ENCODE measurements at places on chromosomes 4 and X.

- no peak for DNase-seq
These were observed 65.1 kb upstream of the CCDC160 start for GRCh38 chrX:134171661-134172587.

- DNase-seq, result no peak
These were observed 144.7 kb downstream of the NAA11 start for GRCh38 chr4:79181190-79181589.

DNA sequence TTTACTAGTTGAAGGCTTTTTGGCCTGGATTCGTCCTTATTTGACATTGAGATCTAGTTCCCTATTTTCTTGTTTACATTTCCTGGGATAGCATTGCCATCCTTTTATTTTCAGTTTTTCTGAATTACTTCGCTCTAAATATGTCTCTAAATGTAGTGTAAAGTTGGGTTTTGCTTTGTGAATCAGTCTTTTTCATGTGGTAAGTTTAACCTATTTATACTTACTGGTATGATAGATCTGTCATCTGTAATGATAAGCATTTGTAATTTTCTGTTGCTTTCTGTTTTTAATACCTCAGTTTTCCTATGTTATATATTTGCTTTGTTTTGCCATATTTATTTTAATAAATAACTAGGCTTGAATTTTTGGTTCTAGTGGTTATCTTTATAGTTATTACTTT lies 6.7 kb downstream of the PDK3 start:
- no peak for DNase-seq

GRCh38 chr4:37715889-37716402 lies 29.8 kb upstream of the RELL1 start:
- peak; percentile 66 for DNase-seq

DNA sequence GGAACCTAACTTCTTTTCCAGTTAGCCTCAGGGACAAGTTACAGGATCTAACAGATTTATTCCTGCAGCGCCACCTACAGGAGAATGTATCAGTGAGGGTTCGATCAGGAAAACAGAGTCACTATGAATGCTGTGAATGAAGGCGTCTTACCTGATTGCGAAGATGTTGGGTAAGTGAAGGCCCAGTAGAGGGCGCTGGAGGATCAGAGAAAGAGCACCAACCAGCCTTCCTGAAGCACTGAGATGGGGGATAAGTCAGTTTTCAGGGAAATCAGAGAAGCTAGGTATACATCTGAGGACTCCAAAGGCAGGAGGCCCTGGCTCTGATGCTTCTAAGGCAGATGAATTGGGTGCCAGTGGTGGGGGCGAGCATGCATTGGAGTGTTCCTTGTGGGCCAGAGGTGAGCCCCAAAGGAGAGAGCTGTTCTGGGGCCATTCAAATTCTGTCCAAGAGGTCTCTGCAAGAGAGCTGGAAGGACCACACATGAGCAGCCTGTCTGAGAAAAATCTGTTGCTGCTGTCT lies 169.9 kb upstream of the AADAT start:
- peak; percentile 52 for DNase-seq

GRCh38 chr4:172876394-172876793 lies 292.2 kb upstream of the GALNT7 start:
- DNase-seq, result no peak

GRCh38 chr4:135249024-135249423 lies 1047.4 kb upstream of the PABPC4L start:
- no peak for DNase-seq

DNA sequence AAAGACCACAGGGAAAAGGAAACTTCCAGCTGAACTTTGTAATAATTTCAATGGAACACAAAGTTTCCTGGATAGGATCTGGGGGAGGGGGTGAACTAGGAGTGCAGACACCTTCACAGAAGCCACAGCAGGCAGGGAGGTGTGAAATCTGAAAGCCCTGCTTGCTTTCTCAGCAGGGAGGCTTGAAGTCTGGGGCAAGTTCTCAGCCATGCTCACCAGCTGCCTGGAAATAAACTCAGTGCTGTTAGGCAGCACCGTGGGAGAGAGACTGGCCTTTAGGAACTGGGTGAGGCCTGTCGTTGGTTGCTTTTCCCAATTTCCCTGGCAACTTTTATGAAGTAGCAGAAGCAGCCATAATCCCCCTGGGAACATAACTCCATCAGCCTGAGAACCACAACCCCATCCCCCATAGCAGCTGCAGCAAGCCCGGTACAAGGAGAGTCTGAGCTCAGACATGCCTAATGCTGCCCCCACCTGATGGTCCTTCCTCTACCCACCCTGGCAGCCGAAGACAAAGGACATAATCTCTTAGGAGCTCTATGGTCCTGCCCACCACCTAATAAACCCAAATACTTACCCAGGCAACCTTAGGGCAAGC lies 39.2 kb upstream of the NMU start:
- no peak for DNase-seq

DNA sequence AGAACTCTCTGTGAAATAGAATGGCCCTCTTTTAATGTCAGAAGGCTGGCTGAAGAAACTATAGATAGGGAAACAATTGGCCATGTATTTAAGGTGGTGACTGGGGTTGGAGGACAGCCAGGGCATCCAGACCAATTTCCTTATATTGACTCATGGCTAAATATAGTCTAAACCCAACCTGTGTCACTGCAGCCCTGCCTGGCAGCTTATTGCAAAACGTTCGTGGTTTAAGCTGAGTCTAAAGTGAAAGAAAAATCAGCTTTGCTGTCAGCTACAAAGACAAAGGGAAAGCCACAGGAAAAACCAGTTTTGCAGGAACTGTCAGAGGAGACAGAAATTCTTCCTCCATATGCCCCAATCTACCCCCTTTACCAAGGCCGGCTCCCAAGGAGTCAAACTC lies 902.8 kb upstream of the NDST4 start:
- peak; percentile 18 for DNase-seq

GRCh38 chr4:185955826-185956543 lies 113.0 kb upstream of the TLR3 start:
- no peak for DNase-seq

DNA sequence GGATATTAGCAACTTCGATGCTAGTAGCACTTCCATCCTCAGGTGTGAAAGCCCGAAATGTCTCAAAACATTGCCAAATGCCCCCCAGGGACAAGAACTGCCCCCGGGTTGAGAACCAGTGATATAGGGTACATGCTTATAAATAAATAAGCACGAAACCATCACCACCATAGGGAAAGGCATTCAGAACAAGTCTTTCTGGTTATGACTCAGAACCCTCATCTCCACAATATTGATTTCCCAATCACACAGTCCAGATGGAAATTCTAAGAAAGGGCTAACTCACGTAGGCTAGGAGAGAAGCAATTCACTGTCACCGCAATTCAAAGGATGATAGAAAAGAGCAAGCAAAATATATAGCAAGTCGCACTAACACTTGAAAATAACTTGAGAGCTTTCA lies 84.8 kb downstream of the ANOS1 start:
- DNase-seq, result peak; percentile 15

DNA sequence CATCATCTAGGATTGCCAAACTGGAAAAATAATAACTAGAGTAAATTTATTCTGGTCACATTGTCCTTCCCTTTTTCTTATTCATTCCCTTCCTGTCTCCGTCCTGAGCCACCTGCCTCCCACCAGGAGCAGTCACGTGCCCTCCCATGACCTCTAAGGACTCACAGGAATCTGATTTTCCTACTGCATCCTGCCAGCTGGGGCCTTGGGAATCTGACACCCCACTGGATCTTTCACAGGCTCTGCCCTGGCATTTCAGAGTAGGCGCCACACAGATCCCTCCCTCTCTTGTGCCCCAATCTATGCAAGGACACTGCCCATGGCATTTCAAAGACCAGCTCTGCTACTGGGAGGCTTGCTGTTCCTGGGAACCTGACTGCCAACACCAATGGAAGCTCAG lies 520.5 kb downstream of the PPARGC1A start:
- no peak for DNase-seq

- no peak for DNase-seq
These were observed 629.7 kb upstream of the DIPK2B start for GRCh38 chrX:45830343-45830742.

- no peak for DNase-seq
These were observed 652 bp upstream of the KLKB1 start for GRCh38 chr4:186226521-186227189.

GRCh38 chr4:26570596-26570995 lies 13.3 kb upstream of the TBC1D19 start:
- no peak for DNase-seq

DNA sequence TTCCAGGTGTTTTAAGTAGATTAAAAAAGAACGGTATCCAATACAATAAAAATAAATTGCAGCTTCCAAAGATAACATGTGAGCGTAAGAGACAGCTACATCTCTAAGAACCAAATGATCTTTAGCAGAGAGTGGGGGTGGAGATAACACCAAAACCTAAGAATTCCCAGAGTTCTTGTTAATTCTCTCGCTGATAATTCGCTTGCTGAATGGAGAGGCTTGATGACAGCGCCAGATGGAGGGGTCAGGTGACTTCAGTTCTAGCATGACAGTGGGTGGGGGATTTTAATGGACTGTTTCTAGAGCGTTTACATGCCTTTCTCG lies 2.3 kb downstream of the CLCN4 start:
- no peak for DNase-seq

GRCh38 chrX:20352504-20352903 lies 85.8 kb upstream of the RPS6KA3 start:
- no peak for DNase-seq

DNA sequence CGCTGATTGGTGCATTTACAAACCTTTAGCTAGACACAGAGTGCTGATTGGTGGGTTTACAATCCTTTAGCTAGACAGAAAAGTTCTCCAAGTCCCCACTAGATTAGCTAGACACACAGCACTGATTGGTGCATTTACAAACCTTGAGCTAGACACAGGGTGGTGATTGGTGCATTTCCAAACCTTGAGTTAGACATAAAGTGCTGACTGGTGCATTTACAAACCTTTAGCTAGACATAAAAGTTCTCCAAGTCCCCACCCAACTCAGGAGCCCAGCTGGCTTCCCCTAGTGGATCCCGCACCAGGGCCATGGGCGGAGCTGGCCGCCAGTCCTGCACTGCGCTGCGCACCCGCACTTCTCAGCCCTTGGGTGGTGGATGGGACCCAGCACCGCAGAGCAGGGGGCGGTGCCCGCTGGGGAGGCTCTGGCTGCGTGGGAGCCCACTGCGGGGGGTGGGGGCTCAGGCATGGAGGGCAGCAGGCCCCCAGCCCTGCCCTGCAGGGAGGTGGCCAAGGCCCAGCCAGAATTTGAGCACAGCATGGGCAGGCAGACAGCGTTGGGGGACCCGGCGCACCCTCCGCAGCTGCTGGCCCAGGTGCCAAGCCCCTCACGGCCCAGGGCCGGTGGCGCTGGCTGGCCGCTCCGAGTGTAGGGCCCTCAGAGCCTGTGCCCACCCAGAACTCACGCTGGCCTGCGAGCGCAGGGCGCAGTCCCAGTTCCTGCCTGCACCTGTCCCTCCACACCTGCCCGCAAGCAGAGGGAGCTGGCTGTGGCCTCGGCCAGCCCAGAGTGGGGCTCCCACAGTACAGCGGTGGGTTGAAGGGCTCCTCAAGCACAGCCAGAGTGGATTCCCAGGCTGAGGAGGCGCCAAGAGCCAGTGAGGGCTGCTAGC lies 608.9 kb upstream of the LCORL start:
- DNase-seq, result no peak

GRCh38 chr4:143083756-143084472 lies 100.8 kb upstream of the USP38 start:
- no peak for DNase-seq

- no peak for DNase-seq
These were observed 500.1 kb downstream of the TRAM1L1 start for GRCh38 chr4:116585246-116585645.

GRCh38 chr4:19241895-19242294 lies 1009.8 kb upstream of the SLIT2 start:
- DNase-seq, result no peak

GRCh38 chr4:54065282-54066087 lies 1.1 kb upstream of the CHIC2 start:
- DNase-seq, result no peak

GRCh38 chrX:119541188-119541587 lies 24.0 kb downstream of the STEEP1 start:
- DNase-seq, result peak; percentile 63

GRCh38 chr4:38138363-38138762 lies 178.2 kb downstream of the PTTG2 start:
- no peak for DNase-seq

DNA sequence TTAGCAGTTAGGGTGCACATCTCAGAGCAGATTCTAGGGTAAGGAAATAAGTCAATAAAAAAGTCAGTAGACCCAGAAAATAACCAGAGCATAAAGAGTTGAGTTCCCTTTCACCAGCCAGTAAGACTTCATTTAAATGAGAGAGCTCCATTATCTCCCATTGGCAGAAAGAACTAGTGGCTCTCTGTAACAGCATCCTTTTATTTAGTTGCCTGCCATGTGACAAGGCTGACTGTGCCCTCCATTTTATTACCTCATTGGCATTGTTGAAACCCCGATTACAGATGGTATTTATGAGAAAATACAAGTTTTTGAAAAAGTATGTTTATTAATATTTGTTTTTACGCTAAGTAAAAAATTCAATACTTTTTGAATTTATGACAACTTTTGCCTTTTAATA lies 859.5 kb upstream of the NDST4 start:
- DNase-seq, result no peak

DNA sequence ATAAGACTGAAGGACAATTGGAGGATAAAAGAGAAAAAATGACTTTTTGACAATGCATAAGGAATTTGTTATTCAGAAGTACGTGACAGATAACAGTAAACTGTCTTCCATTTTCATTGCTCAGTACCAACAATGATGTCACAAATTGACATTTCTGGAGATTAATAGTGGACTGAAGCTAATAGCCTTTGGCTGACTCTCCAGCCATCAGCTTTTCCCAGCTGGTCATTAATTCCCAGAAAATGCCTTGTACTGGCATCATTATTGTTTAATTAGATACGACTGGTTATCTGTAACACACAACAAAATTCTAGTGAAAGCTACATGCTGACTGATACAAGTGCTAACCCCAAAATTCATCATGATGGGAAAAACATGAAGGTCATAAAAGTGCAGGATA lies 147.9 kb upstream of the FGF13 start:
- peak; percentile 0 for DNase-seq

GRCh38 chr4:675036-675882 lies 917 bp downstream of the MYL5 start:
- DNase-seq, result no peak

DNA sequence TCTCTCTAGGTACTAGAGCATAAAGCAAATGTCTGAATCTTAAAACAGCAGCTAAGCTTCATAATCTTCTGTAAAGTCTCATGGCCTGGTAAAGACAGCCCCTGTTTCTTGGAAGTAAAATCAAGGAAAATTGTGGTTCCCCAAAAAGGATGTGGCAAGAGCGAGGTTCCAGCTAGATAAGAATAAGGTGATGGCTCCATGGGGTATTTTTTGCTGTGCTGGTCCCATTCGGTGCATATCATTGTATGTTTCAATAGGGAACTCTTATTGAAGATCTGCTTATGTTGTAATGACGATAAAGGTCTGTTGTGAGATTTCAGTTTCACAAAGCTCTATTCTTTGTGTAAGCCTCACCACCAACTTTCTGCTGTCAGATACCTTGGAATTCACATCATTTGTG lies 316.9 kb upstream of the NOCT start:
- DNase-seq, result no peak

- DNase-seq, result no peak
These were observed 305.9 kb downstream of the IDS start for GRCh38 chrX:149198980-149199732.

Data from fibroblast of lung (primary cell).